ENCODE measurements at places on chromosomes 7 and 10.

DNA sequence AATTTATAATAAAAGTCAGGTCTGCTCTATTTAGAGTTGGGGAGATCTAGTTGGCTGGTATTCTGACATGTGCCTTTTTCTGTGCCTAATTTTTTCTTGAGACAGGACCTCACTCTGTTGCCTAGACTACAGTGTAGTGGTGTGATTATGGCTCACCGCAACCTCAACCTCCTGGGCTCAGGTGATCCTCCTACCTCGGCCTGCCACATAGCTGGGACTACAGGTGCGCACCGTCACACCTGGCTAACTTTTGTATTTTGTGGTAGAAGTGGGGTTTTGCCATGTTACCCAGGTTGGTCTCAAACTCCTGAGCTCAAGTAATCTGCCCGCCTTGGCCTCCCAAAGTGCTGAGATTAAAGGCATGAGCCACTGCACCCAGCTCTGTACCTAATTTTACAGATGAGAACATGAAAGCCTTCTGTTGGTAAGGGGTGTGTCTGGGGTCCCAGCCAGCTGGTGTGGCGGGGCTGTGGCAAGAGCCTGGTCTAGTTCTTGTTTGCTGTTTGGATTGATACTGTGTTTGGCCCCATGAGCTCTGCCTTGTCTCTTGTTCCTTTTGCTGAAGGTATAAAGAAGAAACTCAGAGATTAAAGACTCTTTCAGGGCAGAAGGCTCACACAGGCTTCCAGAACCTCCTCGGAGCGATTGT is 31.4 kb downstream of the POR start:
- DNase-seq: no peak

DNA sequence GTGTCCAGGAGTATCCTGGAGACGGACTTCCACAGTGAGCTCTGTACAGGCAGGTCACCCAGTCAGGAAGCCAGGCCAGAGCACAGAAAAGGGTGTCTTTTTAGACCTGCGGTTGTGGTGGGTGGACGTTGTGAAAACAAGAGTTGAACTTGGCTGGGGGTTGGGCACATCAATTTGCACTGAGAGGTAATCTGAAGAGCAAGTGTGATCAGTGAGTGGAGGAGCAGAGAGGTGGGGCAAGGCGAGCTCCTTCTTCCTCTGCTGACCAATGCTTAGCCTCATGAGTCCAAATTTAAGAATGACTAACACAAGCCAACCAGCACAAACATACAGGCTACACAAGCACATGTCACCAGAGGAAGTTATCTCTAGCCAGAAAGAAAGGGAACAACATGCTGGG is 310.8 kb downstream of the TCERG1L start:
- DNase-seq: no peak

- DNase-seq: no peak
Observed at GRCh38 chr10:22764639-22765038, 50.3 kb upstream of the PIP4K2A start.

GRCh38 chr10:48791267-48791928 is 106.7 kb downstream of the WDFY4 start:
- no peak for DNase-seq

GRCh38 chr10:77223526-77224460 is 413.8 kb downstream of the KCNMA1 start:
- DNase-seq: no peak

DNA sequence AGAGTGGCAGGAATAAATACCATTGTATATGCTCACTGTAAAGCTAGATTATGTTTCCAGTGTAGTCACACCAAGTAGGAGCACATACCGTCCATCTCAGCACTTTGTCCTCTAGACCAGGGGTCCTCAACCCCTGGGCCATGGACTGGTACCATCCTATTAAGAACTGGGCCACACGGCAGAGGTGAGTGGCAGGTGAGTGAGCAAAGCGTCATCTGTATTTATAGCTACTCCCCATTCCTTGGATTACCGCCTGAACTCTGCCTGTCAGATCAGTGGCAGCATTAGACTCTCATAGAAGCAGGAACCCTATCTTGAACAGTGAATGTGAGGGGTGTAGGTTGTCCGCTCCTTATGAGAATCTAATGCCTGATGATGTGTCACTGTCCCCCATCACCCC is 735.3 kb downstream of the MAGI2 start:
- DNase-seq: no peak

DNA sequence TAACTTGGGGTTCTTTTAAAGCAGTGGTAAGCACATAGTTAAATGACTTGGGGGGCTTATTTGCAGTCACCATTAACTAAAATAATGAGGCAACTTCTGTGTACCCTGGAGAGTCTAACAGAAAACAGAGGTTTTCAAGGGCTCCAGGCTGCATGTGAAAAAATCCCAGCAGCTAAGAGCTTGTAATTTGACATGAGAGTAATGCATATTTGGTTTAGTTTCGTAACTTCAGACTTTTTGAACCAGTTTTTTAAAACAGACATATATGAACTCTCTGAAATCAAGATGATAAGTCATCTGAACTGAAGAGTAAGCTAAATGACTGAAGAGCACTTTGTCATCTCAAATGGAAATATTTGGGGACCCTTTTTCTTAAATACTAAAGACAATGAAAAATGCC is 40.2 kb upstream of the IFRD1 start:
- DNase-seq: no peak

All from activated CD8-positive, alpha-beta memory T cell treated with anti-CD3 and anti-CD28 coated beads, Interleukin-2, amount 50 U/mL, for 48 hours (primary cell).